ENCODE measurements at places on chromosomes 16 and 17.

- peak; percentile 33 for DNase-seq
Observed at GRCh38 chr17:82647593-82648164, 565 bp downstream of the WDR45B start.

GRCh38 chr17:44069974-44070454 is 521 bp upstream of the G6PC3 start:
- no peak for DNase-seq

DNA sequence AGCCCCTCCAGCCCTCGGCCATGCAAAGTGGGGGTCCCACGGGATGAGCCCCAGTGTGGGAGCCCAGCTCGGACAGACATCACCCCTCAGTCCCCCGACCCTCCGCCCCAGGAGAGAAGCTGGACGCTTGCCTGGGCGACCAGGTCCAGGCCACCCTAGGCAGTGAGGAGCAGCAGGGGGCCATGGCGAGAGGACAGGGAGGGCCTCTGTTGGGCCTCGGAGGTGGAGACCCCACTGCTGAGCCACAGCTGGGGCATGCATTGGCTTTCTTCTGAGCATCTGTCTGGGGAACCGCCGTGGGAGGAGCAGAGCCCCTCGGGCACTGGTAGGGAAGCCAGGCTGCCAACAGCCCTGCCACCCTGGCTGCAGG is 13.0 kb downstream of the ACTG1 start:
- DNase-seq = no peak

DNA sequence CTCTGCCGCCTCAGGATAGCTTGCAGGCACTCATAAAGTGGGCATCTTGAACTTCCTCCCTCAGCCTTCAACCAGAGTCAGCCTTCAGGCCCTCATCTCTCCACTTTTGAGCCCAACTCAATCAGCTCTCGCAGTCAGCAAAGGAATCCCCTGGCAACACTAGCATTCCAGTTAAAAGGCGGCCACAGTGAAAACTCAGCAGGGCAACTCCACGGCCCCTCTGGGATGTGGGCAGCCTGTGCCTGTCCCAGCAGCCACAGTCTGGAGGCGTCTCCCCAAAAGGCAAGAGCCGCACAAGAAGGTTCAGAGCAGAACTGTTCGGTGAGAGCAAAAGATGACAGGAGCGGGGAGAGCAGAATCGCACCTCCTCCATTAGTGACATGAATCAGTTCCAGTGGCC is 9.0 kb downstream of the TMEM11 start:
- DNase-seq = no peak

DNA sequence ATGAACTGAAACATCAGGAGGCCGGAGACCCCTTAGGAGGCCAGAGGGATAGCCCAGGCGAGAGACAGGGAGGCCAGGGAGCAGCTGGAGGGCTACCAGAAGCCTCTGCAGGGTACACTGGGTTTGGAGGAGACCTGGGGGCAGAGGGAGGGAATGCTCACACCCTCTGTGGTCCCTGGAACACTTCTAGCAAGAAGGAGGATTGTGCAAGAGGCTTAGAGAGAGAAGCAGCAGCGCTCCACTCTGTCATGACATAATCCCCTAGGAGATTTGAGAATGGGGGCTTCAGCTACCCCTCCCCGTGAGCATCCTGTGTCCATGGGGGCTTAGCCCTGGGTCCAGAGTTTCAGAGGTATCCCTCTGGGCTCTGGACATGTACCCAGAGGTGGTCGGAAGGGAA is 15.8 kb downstream of the GPR142 start:
- no peak for DNase-seq

All from activated gamma-delta T cell treated with Interleukin-2 at 50 U/mL for 16 hours (primary cell).